ENCODE measurements at places on chromosomes 11 and 22. TPM values are rescaled to one million over a fixed set of nuclear protein-coding genes. Genes with fewer than 3 reads are reported as not detected.

- no peak for DNase-seq
Observed at GRCh38 chr11:134367781-134368180, 36.0 kb downstream of the GLB1L2 start.

DNA sequence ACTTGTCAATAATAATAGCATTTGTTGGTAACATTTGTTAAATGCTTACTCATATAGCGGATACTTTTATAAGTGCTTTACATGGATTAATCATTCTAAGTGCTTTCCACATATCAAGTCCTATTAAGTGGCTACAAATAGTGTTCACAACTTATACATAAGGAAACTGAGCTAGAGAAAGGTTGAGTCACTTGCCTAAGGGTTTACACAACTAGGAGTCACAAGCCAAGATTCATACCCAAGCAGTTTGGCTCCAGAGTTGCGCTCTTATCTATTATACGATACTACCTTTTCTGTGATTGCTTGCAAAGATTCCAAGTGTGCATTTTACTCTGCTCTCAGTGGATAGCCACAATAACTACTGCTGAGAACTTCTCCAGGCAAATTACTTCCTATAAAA, 215.9 kb upstream of the CCDC90B start:
- no peak for DNase-seq

Gene CCDC73
- polyA plus RNA-seq: not detected

Gene SLC16A8
- 1.3 TPM for polyA plus RNA-seq

- DNase-seq: peak; percentile 46
Observed at GRCh38 chr11:19419021-19419750, 178.4 kb upstream of the E2F8 start.

DNA sequence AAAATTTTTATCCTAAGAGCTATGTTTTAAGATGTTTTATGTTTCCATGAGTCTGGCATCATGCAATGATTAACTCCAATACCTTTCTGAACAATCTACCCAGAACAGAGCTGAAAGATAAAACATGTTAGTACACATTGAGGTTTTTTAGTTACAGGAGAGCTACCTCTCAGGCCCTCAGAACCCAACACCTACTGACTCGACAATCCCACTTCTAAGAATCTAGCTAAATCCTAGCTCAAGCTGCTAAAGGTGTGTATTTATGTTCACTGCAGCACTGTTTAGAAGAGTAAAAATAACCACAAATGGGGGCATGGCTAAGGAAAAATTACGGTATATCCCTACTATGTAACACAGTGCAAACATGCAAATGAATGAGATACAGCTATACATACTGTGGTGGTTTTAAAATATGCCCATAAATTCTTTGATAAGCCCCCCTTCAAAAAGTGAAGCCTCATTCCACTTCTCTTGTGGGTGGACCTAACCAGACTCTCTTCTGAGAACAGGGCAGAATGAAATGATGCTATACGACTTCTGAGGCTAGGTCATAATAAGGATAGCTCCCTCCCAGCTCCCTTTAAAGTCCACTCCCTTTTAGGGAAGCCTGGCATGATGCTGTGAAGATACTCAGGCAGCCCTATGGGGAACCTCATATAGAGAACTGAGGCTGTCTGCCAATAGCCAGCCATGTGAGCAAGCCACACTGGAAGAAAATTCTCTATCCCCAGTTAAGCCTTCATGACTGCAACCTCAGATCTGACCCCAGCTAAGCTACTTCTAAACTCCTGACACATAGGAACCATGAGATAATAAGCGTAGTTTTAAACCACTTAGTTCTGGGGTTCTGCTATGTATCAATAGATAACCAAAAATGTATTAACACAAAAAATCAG, 29.5 kb downstream of the TMEM123 start:
- DNase-seq: no peak

Data from GM23248 (cell line).